ENCODE measurements at places on chromosomes 16 and 17.

DNA sequence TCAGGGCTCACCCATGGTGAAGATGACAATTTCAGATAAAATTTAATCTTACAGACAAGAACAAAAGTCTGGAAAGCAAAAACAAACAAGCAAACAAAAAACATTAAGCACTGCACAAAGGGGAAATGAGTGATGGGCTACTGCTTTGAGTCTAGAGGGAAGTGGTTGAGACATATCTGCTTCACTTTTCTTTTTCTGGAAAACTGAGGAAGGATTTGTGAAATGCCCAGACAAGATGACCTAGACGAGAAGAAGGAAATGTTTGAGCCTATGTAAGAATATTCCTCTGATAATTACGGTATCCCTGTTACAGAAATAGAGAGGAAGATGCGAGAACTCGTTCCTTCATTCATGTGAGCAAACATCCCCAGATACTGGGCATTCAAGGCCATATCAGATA lies 11.5 kb upstream of the HYDIN start:
- no peak for DNase-seq

DNA sequence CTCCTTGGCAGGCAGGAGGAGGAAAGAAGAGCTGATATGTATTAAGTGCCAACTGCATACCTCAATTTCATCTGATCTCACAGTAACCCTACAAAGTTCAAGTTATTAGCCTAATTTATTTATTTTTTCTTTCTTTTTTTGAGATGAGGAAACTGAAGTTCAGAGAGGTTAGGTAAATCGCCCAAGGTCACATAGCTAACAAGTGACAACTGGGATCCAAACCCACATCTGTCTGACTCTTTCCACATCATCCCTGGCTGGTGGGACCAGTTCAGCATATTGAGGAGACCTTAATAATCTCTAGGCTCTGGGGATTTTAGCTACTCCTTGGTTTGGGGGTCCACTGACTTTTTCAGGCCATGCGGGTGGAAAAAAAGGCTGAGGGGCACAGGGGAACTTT lies 60.9 kb downstream of the CYB5B start:
- no peak for DNase-seq

- no peak for DNase-seq
These were observed 80.3 kb upstream of the PSMD7 start for GRCh38 chr16:74216319-74216718.

GRCh38 chr16:57694725-57695679 lies at the start of gene DRC7:
TSS of gene DRC7 (plus strand) at chr16:57694806. CDS start at chr16:57697950, 3,144 bp downstream.
- no peak for DNase-seq

GRCh38 chr16:4373356-4373908 lies 1.8 kb downstream of the VASN start:
- DNase-seq = no peak
